ENCODE measurements at places on chromosomes 16 and 17. TPM values are rescaled to one million over a fixed set of nuclear protein-coding genes. Genes with fewer than 3 reads are reported as not detected.

The CLEC10A gene
- total RNA-seq, result not detected

The SLC35B1 gene
- 50.5 TPM for total RNA-seq

The CNGB1 gene
- not detected for total RNA-seq

The WNT9B gene
- not detected for total RNA-seq

The ADPRM gene
- 5.4 TPM for total RNA-seq

The SCGB1C2 gene
- not detected for total RNA-seq

The PROCA1 gene
- total RNA-seq, result 1.6 TPM

The G6PC1 gene
- total RNA-seq, result not detected

The KIF2B gene
- not detected for total RNA-seq

Data from mesangial cell (primary cell).